Renal cortex interstitium (tissue), 15 donors: ENCODE measurements at places on chromosomes 3 and 15. TPM values are rescaled to one million over a fixed set of nuclear protein-coding genes. Genes with fewer than 3 reads are reported as not detected.

The SCG5 gene
- polyA plus RNA-seq = 31.4 TPM

The STRIT1 gene
- 2.0 TPM for polyA plus RNA-seq

GRCh38 chr3:189041482-189042090 lies 130.2 kb upstream of the TPRG1 start:
- DNase-seq = peak; percentile 5

The CAPN3 gene
- 24.2 TPM for polyA plus RNA-seq

DNA sequence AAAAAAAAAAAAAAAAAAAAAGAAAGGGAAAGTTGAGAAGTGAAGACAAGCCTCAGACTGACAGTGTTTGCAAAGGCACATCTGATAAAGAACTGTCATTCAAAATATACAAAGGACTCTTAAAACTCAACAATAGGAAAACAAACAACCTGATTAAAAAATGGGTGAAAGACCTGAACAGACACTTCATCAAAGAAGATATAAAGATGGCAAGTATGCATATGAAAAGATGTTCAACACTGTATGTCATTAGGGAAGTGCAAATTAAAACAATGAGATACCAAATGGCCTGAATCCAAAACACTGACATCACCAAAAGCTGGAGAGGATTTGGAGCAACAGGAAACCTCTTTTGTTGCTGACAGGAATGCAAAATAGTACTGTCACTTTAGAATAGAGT lies 48.6 kb downstream of the MCCC1 start:
- DNase-seq = no peak

DNA sequence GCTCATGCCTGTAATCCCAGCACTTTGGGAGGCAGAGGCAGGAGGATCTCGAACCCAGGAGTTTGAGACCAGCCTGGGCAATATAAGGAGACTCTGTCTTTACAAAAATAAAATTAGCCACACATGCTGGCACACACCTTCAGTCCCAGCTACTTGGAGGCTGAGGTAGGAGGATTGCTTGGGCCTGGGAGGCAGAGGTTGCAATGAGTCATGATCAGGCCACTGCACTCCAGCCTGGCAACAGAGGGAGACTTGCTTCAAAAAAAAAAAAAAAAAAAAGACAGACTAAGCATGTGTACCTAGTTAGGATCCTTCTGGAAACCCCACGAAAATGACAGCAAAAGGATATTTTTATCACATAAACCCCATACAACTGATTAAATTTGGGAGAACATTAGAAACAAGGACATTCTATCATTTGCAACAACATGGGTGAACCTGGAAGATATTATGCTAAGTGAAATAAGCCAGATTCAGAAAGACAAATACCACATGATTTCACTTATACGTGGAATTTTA lies 44.9 kb downstream of the METTL6 start:
- DNase-seq = no peak

- DNase-seq = no peak
Observed at GRCh38 chr3:190586631-190587011, 72.7 kb downstream of the IL1RAP start.

The SH2D7 gene
- polyA plus RNA-seq = 0.44 TPM

The GRK7 gene
- 0.21 TPM for polyA plus RNA-seq

DNA sequence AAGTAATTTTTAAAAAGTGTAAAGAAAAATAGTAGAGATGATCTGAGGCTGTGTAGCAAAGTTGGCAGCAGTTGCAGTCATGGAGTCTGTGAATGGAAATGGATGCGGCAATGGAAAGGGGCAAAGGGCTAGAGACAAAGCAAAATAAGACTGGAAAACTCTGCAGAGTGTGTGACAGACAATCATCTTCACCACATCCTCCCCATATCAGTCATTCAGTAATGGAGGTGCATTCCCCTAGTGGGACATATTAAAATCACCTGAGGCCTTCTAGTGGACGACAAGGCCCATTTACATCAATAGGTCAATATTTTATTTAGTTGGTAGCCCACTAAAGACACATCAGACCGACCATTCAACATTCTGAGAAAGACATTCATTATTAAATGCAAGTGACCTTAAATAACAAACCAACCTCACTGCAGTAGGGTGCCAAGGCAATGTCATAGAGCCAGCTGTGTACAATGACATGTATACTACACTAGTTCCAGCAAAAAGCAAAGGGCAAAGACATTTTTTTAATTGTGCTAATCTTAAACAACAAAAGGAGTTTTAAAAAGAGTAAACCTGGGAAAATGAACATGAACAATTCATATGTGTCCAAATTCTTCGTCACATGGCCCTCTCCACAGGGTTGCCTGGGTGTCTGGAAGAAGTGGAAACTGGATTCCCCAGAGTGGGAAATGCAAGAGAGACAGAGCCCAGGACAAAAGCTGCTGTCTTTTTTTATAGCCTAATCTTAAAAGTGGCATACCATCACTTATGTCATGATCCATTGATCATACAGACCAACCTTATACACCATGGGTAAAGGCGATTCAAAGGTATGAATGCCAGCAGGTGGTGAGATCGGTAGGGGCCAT lies 15.6 kb upstream of the RAP2B start:
- DNase-seq = no peak
